ENCODE measurements at places on chromosomes 3 and 15.

DNA sequence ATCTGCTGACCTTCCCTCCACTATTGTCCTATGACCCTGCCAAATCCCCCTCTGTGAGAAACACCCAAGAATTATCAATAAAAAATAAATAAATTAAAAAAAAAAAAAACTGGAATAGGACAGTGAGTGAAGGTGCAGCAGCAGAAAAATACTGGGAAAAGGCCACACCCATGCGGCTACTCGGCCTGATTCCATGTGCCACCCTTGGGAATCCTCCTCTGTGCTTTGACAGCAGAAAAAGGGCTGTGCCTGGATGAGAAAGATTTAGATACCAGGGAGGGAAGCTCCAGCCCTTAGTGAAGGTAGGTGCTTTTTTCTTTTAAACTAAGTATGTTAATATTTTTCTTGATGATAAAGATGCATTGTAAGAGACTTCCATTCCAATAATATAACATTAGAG is 107.8 kb downstream of the CTNNB1 start:
- no peak for DNase-seq

DNA sequence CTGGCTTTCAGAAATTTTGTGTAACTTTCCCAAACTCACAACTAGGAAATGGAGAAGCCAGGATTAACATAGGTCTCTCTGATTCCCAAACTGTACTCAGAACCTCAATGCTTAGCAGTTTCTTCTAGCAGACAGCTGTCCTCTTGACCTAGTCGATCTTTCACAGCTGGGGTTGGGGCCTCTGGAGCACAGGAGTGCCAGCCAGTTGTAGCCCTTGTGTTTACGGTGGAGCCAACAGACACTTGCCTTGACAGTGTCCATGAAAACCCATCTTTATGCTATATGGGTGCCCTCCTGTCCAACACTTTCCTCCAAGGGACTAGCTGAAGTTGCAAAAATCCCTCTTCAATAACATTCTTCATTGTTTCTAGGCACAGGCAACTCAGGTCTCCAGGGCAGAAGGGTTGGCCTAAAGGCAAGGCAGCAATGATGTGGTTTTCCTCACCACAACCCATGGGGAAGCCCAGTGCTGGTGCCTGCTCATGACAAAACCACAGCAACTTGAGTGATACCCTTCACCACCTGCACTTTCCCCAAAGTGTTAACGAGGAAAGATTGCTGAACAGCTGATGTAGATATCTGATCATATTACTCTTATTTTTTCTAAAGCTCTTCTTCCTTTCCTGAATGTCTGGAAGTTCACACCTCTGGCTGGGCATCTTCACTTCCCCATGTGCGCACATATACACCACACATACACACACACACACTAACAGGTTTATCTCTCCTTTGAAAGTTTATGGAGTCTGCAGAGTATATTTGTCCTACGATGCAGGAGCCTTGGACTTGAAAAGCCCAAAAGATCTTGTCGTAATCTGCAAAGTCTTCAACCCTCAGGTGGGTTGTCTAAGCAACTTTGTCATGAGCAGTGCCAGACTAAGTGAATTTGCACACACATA is 11.0 kb upstream of the KNG1 start:
- no peak for DNase-seq

- DNase-seq, result no peak
Measured at GRCh38 chr15:60000113-60000823, 3.8 kb upstream of the FOXB1 start.

GRCh38 chr15:51801391-51801835 is 28.0 kb upstream of the TMOD3 start:
- DNase-seq, result peak; percentile 40

GRCh38 chr3:138947495-138948121 is 591 bp downstream of the FOXL2NB start:
- peak; percentile 45 for DNase-seq

- no peak for DNase-seq
Measured at GRCh38 chr3:87805670-87806069, 253.1 kb downstream of the CGGBP1 start.

DNA sequence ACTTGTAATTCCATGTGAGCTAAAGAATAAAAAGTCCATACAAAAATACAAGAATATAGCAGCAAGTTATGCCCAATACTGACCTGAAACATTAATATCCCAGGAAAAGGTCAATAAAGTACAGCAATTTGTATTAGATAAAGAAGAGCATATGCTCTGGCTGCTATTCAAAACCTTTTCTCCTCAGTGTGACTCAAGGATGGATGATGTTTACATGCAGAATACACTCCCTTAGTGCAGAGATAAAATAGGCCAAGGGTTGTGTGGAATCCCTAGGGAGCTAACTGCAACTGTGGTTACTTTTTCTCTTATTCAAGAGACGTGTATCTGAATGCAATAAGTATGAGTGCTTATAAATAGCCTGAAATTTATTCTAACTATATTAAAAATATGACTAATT is 78.7 kb downstream of the SLC9A9 start:
- DNase-seq, result peak; percentile 17

DNA sequence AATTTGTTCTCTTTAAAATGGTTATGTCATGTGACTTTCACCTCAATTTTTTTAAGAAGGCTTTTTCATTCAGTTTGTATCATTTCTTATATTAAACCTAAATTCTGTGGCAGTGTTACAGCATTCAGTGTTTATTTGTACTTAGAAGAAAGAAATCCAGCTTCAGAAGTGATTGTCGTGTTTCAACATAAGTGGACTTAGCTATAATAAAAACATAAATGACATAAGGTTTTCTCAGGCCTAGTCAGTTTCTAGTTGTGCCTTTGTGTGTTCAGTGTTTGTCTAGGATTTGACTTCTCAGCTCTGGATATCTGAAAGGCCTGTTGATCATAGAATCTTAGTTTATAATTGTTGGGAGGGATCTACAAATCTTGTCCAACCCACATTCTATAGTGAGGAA is 80.5 kb downstream of the STT3B start:
- DNase-seq, result no peak

GRCh38 chr15:53962646-53963561 is 15.3 kb upstream of the UNC13C start:
- DNase-seq, result no peak

- no peak for DNase-seq
Measured at GRCh38 chr3:18567293-18567692, 142.2 kb upstream of the SATB1 start.

GRCh38 chr15:81024265-81024872 is 23.6 kb downstream of the TLNRD1 start:
- no peak for DNase-seq

DNA sequence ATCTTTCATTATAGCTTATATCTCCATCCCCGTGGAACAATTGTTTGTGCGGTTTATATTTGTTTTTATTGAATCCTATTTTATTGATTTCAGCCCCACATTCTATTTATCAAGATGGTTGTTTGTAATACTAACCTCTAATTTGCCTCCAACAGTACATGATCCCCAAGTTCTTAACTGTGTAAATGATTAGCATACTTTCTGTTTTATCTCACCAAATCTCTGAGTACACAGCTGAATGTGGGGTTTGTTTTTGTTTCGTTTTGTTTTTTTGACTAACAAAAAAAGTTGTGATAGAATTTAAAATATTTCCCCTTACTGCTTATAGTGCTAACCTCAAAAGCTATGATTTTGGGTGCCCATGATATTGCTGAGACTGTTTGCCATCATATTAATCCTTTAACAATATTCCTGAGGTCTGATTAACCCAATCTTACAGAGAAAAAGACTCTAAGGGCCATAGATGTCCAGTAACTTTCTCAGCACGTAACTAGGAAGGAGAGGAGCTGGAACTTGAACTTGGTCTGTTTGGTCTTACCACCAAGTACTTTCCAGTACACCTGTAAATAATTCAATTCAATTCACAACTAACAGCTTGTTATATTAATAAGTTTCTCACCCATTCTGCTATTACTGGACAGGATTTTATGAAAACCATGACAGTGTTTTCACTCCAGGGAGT is 789.8 kb downstream of the TUSC7 start:
- DNase-seq, result no peak

DNA sequence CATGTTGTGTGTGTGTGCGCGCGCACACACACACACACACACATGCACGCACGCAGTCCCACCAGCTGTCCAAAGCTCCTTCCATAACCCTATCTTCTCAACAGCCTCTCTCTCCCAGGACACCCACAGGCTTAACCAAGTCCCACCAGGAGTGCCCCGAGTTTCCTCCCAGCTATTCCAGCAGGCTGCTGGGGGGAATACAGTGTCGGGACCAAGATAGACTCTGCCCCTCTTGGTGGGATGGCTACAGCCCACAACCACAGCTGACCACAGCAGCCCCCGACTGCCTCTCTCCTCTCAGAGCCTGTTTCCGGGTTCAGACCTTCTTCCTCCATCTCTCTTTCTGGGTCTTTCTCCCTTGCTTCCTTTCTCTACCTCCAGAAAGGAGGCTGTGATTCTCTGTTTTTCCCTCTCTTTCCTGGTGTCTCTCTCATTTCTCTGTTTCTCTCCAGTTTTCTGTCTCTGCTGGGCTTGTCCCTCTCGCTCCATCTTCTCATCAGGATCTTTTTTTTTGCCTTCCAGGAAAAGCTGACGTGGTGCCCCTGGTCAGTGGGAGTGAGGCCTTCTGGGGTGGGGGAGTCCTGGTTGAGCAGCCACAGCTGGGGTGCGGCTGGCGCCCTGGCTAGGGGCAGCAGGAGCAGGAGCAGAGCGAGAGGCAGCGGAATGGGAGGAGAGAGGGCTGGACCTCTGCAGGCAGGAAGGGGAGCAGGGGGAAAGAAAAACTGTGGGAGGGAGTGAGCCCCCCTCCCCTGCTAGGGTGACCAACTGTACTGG is 3.3 kb upstream of the ISLR start:
- no peak for DNase-seq

DNA sequence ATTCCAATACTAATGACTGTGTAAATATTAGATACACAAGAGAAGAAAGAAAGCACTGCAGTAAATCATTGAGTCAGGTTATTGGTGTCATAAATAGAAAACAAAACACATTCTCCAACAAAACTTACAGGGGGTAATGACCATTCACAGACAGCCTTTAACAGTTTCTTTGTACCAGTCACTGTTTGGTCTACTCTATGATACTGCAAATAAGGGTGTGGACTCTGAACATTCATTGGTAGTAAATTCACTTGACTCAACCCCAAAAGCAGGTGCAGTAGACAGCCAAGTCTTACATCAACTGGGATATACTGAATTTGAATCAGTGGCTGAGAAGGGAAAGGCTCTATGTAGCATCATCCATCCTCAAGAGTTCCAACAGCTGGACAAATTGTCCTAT is 463.5 kb downstream of the FOXP1 start:
- no peak for DNase-seq

DNA sequence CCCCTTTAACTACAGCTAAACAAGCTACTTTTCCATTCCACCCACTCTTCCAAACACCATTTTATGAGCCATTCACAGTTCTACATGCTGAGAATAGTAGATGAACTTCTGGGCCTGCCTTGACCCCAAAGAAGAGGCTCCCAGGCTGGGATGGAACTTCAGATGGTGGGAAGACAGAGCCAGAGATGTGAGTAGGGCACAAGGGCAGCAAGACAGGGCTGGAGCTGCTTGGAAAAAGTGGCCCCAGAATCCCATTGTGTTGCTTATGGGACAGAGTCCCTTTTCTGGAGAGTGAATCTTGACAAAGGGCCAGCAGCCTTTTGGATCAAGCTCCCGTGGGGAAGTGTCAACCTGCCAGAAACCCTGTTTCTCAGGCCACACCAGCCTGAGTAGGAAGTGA is 516.5 kb upstream of the PPP2R3A start:
- DNase-seq, result no peak

GRCh38 chr3:16463914-16464313 is 49.6 kb downstream of the RFTN1 start:
- DNase-seq, result no peak

DNA sequence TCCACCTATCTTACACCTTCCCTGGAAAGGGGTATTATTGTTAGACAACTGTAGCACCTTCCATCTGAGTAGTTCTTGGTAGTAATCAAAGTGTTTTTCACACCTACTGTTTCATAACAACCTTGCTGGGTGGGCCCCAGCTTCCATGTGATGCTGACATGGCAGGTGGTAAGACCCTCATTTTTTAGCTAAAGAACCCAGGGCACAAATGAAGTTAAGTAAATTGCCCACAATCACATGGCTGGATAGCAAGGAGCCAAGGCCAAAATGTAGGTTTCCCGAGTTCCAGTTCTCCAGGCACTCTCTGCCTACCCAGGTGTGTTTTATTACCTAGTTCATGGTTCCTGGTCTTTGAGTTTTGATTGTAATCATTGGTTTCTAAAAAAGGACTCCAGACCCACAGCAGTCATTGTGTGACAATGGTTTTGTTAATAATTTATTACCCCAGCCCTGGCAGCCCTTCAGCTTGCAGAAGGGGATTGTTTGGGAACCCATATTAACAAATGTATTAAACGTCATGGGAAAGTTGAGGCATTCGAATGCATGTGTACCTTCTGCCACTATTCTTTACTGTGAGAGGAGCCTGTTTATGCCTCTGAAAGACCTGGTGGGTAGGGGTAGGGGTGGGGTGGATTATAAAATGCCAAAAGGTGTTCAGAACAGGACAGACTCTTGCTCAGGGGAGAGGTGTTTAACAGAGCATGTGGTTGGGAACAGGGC is 222.2 kb upstream of the BHLHE40 start:
- no peak for DNase-seq

DNA sequence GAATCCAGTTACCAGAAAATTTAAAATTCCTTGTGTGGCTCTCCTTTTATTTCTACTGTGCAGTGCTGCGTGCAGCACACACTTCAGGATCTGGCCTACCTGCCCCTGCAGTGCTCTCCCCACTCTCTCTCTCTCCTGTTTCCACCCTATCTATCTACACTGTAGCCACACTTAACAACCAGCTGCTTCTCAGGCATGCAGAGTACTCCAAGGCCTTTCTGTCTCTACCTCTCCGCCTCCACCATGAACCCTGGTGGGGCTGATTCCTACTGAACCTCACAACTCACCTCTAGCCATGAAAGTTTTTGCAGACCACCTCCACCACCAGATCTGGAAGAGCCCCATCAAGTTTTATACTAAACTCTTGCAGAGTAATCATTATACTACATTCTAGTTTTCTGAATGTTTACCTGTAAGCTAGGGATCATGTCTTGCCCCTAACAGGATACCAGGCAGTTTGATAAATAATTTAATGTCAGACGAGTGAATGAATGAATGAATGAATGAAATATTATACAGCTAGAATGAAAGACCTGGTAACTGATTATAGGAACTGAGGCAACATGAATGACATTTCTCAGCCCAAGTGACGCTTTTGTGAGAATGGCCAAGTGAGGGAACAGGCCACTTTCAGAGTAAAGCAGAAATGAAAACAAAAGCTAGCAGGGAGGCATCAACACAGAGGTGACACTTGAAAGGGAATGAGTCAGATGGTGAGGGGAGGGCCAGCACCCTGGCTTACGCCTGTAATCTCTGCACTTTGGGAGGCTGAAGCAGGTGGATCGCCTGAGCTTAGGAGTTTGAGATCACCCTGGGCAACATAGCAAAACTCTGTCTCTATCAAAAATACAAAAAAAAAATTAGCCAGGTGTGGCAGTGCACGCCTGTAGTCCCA is 363.5 kb downstream of the FOXP1 start:
- no peak for DNase-seq

GRCh38 chr15:79430901-79431635 is 1.1 kb upstream of the MINAR1 start:
- no peak for DNase-seq

DNA sequence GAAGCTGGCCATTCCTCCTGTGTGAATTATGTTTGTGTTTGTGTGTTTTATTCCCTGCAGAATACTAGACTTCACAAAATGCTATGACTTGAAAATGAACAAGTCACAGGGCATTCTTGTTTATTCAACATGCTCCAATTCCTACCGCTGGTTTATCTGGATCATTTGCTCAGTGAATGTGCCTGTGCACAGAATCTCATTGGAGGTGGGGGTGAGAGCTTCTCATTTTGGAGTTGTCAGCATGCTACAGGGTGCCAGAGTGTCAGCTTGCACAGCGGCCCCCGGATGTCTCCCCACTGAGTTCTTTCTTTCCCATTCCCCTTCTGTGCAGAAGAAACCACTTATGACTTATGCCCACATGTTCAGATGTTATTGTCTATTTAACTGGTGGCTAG is 428.7 kb downstream of the ROBO2 start:
- no peak for DNase-seq
